Stimulated activated CD4-positive, alpha-beta T cell treated with anti-CD3 and anti-CD28 coated beads, TNF-alpha, amount 100 ng/mL, for 1 hour (primary cell): ENCODE measurements at places on chromosomes 6 and 20.

GRCh38 chr6:42392833-42393232 lies 58.9 kb downstream of the TRERF1 start:
- no peak for DNase-seq

DNA sequence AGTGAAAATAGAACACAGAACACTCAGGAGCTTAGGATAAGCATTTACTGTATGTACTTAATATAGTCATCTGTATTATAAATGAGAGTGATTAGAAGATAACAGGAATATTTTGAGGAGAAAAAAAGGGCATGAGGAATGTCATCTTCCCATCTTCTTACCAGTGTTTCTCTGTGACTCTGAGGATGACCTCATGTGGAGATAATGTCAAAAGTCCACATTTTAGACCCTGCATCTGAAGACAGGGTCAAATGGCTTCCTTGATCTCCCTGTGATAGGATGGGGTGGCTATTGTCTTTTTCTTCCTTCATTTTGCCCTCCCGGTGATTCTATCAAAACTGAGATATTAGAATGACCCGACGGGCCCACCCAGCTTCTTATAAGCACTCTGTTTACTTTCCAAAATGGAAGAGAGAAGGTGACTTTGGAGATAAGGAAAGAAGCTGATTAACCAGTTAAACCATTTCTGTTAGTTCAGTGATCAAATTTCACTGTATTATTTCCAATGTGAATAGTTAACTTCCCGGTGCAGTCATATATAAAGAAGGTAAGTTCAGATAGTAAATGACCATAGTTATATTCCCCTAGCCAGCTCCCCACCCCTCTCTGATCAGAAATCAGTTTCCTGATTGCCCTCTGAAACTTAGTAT lies 115.7 kb upstream of the SALL4 start:
- no peak for DNase-seq

DNA sequence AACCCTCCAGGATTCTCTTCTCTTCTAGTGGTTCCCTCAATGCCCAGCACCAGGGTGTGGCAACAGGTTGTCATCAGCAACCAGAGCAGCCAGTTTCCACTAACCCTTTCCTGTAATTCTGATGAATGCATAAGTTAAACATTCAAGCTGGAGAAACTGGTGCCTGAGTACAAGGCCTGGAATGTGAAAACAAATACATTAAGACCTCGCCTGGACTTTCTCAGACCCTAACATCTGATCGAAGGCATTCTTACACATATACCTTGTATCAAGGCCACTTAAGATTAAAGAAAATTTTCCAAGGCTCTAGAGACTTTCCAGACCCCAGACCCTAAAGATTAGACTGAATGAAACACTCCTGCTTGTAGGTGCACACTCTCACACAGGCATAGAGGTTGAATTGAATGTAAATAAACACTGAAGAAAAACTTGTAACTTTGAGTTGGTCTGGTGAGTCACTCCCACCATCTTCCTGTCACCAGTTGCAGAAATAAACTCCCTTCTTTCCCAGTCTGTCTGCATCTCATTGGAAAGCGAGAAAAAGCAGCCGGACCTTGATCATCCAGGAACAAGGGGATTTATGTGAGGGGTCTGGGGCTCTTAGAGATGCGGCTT lies 9.0 kb downstream of the LRP11 start:
- no peak for DNase-seq

DNA sequence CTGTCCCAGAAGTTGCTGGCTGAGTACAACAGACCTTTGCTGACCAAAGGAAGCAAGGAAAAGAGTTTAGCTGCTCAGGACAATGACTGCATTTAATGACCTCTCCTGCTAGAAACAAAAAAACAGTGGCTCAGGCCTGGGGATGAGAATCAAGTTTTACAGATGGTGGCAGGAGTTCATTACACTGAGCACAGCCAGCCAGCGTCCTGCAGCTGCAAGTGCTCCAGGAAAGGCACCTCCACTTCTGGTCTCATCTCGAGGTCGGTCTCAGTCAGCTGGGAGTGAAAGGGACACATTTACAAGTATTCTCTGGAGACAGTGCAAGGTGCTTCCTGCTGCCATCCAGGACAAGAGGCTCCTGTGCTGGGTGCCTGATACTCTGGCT lies 362.7 kb downstream of the THBS2 start:
- no peak for DNase-seq

DNA sequence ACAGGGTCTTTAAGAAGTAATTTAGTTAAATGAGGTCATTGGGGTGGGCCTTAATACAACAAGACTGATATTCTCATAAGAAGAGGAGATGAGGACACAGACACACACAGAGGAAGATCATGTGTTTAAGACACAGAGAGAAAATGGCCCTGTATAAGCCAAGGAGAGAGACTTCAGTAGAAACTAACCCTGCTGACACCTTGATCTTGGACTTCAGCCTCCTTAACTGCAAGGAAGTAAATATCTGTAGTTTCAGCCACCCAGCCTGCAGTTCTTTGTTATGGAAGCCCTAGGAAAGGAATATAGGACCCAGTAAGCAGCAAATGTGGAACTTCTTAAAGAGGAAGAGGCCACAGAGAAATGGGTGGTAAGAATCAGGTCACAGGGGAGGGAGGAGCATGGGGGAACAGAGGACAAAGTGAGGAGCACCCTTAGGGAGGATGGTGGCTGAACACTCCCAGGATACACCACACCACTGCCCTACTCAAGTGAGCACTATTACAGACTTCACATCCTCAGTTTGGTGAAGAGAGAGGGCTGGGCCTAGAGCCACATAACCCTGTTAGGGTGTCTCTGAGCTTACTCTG lies 762 bp downstream of the SIRPB1 start:
- DNase-seq: no peak

GRCh38 chr20:37511610-37512275 lies 9.3 kb upstream of the NNAT start:
- no peak for DNase-seq

DNA sequence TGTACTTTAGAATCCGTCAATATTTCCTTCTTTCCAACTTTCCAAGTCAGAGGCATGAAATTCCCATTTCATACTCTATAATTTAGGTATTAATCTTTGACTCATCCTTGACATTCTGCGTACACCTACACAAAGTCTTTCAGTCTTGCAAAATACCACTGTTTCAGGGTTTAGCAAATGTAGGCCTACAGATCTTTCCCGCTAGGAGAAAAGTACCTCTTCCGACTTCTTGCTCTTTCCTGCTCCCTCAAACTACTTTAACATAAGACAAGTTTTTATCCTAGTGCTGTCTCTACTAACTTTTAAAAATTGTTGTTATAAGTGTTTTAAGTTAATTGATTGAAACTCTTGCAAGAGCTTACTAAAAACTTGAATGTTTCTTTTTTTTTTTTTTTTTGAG lies 18.3 kb upstream of the PHACTR1 start:
- no peak for DNase-seq

DNA sequence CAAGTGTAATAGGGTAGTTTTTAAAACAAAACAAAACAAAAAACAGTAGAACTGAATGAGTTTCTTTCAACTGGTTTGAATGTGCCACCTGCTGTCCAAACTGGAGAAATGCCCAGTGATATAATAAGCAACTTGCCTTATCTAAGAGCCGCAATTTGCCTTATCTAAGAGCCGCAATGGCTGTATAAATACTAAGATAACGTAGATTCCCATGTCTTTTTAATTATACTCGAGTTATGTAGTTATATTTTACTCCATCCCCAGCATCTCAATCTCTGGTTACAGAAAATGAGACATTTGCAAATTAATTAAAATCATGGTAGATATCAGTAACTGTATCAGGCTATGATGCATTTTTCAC lies 67.2 kb downstream of the RPP40 start:
- no peak for DNase-seq

DNA sequence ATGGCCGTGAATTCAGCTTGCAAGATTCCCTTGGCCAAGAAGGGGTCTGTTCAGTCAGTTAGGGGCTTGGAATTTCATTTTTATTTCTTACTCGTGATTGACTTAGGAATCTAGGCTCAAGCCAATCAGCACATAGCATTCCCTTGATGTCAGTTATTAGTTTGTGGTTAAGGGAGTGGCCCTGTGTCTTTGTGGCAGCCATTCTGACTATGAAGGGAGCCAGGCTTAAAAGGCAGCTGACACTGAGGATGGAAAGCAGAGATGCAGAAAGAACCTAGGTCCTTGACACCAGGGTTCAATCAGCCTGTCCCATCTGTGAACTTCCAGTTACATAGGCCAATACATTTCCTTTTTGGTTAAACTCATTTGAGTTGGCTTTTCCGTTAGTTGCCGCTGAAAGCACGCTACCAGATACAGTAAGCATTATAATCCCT lies 48.1 kb downstream of the MCUR1 start:
- DNase-seq: no peak

DNA sequence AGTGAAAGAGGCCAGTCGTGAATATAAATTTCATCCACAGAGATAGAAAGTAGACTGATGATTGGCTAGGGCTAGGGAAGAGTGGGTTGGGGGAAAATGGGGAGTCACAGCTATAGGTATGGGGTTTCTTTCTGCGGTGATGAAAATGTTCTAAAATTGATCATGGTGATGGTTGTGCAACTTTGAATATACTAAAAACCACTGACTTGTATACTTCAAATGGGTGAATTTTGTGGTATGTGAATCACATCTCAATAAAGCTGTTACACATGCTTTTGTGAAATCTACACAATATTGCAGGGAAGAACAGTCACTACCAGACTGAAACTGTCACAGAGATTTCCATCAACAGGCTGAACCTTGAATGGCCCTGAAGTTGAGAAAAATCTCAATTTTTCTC lies 61.5 kb downstream of the LYRM4 start:
- no peak for DNase-seq

DNA sequence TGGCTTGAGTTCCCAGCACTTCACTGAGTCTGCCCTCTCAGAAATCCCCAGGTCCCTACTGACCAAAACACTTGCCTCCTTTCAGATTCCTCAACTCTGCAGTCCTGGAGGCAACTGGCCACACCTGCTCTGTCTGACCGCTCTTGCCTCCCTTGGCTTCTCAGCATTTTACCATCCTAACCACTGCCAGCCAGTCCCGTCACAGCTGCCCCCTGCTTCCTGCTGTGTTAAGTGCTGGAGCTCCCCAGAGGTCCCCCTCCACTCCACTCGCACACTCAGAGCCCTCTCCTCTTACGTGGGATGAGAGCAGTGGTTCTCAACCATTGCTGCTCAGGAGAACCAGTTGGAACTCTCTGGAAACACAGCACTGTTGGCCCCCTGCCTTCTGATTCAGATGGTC lies 20.5 kb downstream of the ADAT2 start:
- no peak for DNase-seq

DNA sequence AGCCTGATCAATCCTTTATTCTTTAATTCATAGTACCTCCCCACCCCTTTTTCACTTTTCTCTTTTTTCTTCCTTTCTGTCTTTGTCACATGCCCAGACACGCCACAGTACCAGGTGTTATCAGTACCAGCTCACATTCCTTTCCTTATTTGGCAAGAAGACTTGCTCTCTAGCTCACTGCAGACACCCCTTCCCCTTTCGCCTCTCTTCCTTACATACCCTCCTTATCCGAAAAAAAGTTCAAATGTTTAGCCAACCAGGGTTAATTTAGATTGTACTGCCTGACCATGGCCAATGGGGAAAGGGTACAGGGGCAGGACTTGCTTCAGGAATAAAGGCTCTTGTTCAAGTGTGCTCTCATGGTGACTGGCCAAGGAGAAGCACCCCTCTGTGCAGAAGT lies 9.3 kb upstream of the SIRPB2 start:
- no peak for DNase-seq

DNA sequence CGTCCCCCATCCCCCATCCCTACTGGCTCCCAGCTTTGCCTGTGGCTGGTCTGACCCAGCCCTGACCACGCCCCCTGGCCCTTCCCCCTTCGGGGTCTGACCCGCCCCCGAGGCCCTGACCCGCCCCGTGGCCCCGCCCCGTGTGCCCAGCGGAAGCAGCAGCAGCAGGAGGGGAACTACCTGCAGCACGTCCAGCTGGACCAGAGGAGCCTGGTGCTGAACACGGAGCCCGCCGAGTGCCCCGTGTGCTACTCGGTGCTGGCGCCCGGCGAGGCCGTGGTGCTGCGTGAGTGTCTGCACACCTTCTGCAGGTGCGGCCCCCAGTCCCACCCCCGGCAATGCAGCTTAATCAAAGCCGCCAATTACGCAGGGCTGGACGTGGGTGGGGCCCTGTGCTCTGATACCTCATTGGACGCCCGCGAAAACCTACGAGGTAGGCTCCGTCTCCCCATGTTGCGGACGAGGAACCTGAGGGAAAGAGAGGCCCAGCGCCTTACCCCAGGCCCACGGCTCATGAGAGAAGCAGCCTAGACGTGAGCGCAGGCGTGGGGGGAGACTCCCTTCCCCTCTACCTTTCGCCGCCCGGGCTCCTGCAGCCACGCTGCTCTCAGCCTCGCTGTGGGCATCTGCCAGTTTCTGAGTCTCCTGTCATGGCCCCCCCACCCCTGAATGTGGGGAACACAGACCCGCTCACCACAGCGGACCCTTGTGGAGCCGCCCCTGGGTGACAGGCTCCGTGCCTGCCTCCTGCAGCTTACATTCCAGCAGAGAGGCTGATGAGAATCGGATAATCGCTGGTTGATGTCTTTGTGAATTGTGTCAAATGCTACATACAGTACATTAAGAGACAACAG lies 12.8 kb downstream of the RBCK1 start:
- DNase-seq: no peak

DNA sequence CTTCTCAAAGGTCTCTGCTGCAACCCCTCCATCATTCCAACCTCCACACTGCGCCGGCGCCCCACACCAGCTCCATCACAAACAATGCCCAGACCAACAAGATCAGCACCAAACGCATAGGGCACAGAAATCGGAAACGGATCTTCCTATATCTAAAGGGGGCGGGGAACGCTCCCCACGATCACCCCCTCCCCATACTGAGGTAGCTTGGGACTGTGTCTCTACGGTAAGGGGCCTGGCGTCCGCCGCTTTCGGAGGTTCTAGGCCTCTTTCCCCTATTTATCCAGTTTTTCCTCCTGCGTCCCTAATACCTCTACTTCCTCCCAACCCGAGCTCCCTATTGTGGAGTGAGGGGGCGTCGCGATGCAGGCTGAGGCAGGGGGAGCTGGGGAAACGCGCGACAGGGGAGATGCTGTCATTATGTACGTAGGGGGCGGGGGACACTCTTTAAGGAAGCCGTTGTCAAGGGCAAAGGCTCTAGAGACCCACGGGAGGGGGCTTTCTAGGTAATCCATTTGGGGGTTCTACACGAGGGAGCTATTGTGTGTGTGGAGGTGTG lies 909 bp downstream of the DNAAF9 start:
- no peak for DNase-seq

- DNase-seq: no peak
Measured at GRCh38 chr6:134317471-134318131, at the start of gene SGK1. SGK1 (minus strand) TSS chr6:134318112; CDS start chr6:134317460, 652 bp downstream.

DNA sequence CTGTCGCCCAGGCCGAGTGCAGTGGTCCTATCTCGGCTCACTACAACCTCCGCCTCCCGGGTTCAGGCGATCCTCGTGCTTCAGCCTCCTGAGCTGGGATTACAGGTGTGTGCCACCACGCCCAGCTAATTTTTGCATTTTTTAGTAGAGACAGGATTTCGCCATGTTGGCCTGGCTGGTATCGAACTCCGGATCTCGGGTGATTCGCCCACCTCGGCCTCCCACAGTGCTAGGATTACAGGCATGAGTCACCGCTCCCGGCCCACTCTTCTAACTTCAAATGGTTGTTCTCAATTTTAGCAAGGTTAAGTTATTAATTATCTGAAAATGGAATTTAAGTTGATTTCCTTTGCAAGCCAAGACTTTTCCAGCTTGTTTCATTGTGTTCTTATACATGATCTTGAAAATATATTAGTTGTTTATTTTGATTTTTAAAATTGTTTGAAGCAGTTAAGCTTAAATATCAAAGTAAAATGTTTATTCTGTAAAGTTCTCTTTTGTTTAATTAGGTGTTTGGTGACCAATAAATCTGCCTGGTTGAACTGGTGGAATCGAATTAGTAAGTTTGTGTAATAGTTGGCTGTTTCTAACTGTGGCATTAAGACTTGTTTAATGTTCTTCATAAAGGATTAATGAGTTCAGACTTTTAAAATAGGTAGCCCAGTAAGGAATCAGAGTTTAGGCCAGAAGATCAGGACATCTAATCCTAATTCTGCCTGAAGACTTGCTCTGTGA lies 2.3 kb downstream of the PM20D2 start:
- DNase-seq: no peak
